ENCODE measurements at places on chromosomes 12 and 14.

DNA sequence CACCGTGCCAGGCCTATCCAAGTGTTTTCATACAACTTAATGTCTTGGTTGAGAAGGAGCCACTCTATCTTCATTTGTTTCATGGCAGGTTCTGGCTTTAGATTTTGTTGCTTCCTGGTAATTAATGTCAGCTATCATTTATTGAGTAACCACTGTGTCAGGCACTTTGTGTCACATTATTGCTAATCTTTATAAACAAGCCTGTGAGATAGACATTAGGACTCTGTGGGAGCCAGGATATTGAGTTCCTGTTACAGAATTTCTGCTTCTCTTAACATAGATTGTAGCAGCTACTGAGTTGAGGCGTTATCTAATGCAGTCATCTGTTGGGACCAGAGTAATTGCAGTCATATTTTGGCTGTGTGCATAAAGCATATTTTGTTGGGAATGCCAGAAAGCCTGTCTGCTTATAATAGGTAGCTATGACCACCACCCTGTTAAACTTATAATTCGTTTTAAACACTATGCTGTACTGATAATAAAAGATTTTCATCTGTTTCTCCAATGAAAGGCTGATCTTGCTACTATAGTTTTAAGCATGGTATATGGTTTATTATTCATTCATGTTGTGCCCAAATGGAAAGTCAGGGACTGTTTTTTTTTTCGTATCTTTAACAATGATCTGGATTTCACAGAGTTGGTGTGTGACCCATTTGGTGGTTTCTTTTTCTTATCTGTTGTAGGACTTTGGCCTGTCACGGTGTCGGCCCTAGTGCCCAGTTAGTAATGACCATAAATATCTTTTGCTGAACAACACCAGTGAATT lies 432.6 kb downstream of the PCNX1 start:
- no peak overlapping the region for H3K27ac ChIP-seq
- H3K4me3 ChIP-seq, result no peak overlapping the region
- H3K4me1 ChIP-seq, result no peaks in the 10 kb centered on the region
- H3K36me3 ChIP-seq, result no peaks in the 10 kb centered on the region
- H3K27me3 ChIP-seq, result no peaks in the 10 kb centered on the region

GRCh38 chr12:108507971-108508642 lies 7.0 kb upstream of the FICD start:
- H3K27me3 ChIP-seq, result no peaks in the 10 kb centered on the region
- no peaks in the 10 kb centered on the region for H3K36me3 ChIP-seq
- no peak overlapping the region for H3K4me3 ChIP-seq

GRCh38 chr12:85182699-85183098 lies 97.3 kb upstream of the ALX1 start:
- H3K4me1 ChIP-seq, result no peaks in the 10 kb centered on the region
- H3K27me3 ChIP-seq, result no peaks in the 10 kb centered on the region
- no peak for DNase-seq

GRCh38 chr14:94451091-94451771 lies 1.4 kb downstream of the SERPINA11 start:
- H3K36me3 ChIP-seq, result no peaks in the 10 kb centered on the region
- no peak overlapping the region for H3K4me3 ChIP-seq
- H3K4me1 ChIP-seq, result no peaks in the 10 kb centered on the region
- no peaks in the 10 kb centered on the region for H3K27me3 ChIP-seq

- no peak overlapping the region for H3K4me3 ChIP-seq
- H3K36me3 ChIP-seq, result no peaks in the 10 kb centered on the region
- no peak overlapping the region for H3K27ac ChIP-seq
Observed at GRCh38 chr14:29821661-29822429, 105.8 kb downstream of the PRKD1 start.

DNA sequence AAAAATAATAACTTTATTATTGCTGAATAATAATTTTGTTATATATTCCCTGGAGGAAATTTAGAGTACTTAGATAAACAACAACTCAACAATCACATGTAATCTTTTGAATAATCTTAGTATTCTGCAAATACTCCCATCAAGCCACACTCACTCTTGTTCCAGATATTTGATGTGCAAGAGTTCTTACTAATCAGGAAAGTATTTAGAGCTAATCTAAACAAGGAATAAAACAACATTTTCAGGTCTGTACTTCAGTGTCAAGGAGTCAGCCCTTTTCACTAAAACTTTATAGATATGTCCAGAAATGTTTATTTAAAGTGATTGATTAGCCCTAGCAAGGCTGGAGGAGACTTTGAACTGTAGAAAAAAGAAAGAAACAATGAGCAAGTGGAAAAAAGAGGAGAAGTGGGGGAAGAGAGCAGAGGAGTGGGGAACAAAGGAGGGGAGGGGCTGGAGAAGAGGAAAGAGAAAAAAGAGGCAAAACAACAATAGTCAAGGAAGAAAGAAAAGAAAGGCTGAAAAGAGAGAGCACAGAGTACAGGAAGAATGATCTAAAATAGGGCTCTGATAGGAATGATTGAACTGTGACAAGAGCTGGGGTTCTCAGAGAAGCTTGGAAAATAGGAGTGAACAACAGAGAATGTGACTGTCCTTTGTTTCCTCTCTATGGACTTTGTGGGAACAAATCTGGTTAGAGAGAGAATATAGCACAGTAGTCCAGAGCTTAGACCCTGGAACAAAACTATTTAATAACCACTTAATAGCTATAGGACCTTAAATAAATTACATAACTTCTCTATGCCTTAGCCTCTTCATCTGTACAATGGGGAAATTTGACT lies 238.7 kb downstream of the AKAP6 start:
- no peak overlapping the region for H3K27ac ChIP-seq
- no peaks in the 10 kb centered on the region for H3K36me3 ChIP-seq
- H3K4me3 ChIP-seq, result no peak overlapping the region
- DNase-seq, result no peak
- no peaks in the 10 kb centered on the region for H3K27me3 ChIP-seq

DNA sequence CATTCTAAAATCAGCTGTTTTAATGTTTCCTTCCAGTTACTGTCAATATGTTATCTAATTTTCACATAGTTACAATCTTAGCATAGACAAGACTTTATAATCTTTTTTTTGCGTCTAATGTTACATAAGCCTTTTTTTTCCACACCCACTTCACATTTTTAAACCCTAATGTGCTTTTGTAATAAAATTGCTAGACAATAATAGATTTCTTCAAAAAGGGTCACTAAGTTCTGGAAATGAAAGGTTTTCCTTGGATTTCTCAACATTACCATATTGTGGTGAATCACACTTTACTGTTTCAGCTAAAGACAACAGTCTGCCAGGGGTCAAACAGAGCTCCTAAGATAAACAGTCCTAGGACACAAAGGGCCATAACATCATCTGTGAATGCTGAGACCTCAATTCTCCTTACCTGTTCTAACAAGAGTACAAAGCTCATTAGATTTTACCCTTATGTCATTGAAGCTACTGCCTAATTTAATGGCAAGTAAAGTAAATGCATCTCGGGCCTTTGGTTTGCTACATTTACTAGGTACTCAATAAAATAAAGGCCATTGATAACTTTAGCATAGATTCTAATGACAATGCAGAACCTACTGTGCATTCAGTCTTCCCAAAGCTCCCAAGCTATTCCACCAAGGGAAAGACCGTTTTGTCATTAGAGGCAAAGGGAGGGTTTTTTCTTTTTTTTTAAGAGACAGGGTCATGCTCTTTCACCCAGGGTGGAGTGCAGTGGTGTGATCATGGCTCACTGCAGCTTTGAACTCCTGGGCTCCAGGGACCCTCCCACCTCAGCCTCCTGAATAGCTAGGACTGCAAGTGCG lies 111.2 kb upstream of the SLC38A2 start:
- DNase-seq, result no peak
- H3K27ac ChIP-seq, result no peak overlapping the region
- no peaks in the 10 kb centered on the region for H3K27me3 ChIP-seq

GRCh38 chr14:57962325-57963035 lies 96.6 kb upstream of the SLC35F4 start:
- H3K27ac ChIP-seq, result no peak overlapping the region
- DNase-seq, result no peak
- no peak overlapping the region for H3K4me3 ChIP-seq
- H3K36me3 ChIP-seq, result no peaks in the 10 kb centered on the region
- no peaks in the 10 kb centered on the region for H3K4me1 ChIP-seq

- H3K4me3 ChIP-seq, result no peak overlapping the region
- no peaks in the 10 kb centered on the region for H3K27me3 ChIP-seq
- no peaks in the 10 kb centered on the region for H3K4me1 ChIP-seq
- H3K27ac ChIP-seq, result no peak overlapping the region
- DNase-seq, result no peak
Observed at GRCh38 chr14:104129556-104129955, 8.8 kb upstream of the KIF26A start.

DNA sequence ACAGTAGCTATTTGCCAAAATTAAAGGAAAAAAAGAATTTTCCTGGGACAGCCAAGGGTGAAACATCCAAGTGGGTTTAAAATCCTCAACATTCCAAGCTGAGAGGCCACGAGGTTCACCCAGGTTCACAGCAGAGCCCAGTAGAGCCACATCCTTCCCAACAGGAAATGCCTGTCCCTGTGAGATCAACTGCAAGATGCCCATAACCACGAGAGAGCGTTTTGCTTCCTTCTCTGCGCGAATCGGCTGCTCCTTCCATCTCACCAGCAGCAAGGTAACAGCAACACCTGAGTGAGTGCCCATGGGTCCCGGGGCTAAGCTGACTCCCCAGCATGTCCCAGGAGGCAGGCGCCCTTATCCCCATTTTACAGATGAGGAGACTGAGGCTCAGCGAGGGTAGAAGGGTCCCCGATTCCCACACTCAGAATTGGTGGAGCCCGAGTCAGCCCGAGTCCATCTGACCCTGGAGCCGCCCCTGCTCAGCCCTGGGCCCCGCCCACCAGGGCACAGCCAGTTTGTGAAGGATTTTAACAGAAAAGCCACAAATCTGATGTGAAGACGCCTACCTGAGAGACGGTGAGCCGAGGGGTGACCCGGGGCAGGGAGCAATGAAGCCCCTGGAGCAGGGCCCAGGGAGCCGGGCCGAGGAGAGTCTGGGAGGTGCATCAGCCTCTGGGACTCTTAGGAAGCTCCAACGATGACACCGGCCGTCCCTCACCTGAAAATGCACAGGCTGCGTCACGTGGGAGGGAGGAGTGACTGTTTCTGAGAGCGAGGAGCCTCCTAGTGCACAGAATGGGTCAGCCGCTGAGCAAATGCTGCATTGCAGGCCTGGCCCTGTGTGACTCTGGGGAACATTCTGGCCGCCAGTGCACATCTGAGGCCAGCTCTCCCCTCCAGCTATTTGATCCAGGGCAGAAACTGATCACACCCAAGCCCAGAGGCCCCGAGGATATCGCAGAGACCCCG lies 236.9 kb upstream of the SFSWAP start:
- no peaks in the 10 kb centered on the region for H3K27me3 ChIP-seq
- H3K4me3 ChIP-seq, result no peak overlapping the region
- no peaks in the 10 kb centered on the region for H3K36me3 ChIP-seq

DNA sequence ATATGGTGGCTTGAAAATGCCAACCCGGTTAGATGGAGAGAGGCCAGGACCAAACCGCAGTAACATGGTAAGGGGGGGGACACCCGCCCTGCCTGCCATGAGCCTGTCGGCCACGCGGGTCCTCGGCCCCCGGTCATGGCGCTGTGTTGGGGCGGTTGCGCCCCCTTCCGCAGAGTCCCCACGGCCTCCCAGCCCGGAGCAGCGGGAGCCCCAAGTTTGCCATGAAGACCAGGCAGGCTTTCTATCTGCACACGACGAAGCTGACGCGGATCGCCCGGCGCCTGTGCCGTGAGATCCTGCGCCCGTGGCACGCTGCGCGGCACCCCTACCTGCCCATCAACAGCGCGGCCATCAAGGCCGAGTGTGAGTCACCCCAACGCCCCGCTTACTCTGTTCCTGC lies 10.1 kb upstream of the CRIP2 start:
- no peaks in the 10 kb centered on the region for H3K4me1 ChIP-seq
- H3K36me3 ChIP-seq, result peaks cover 43% of the 10 kb centered on the region
- no peak for DNase-seq
- no peak overlapping the region for H3K4me3 ChIP-seq

GRCh38 chr12:43815416-43815815 lies 9.3 kb upstream of the TWF1 start:
- H3K27me3 ChIP-seq, result no peaks in the 10 kb centered on the region
- H3K27ac ChIP-seq, result no peak overlapping the region
- no peaks in the 10 kb centered on the region for H3K4me1 ChIP-seq
- no peak overlapping the region for H3K4me3 ChIP-seq
- DNase-seq, result no peak

DNA sequence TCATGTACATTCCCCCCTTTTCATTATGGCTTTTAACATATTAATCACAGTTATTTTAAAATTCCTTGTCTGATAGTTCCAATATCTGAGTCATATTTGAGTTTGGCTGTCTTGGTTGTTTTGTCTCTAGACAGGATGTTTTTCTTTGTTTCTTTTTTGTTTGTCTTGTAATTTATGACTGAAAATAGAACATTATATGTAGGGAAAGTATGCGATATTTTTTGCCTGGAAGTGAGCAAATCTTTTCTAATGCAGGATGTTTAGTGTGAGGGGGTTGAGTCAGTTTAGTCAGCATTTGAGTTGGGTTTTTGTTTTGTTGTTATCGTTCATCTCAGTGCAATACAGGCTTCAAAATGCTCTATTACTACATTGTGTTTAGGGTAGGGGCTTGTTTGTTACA lies 239.7 kb downstream of the SNAPC1 start:
- H3K4me1 ChIP-seq, result no peaks in the 10 kb centered on the region
- H3K4me3 ChIP-seq, result no peak overlapping the region
- DNase-seq, result no peak
- no peaks in the 10 kb centered on the region for H3K27me3 ChIP-seq
- no peak overlapping the region for H3K27ac ChIP-seq
